ENCODE measurements at places on chromosomes 16 and 17.
A peak's percentile ranks its signal among the peaks of the same experiment; 100 is the strongest.

DNA sequence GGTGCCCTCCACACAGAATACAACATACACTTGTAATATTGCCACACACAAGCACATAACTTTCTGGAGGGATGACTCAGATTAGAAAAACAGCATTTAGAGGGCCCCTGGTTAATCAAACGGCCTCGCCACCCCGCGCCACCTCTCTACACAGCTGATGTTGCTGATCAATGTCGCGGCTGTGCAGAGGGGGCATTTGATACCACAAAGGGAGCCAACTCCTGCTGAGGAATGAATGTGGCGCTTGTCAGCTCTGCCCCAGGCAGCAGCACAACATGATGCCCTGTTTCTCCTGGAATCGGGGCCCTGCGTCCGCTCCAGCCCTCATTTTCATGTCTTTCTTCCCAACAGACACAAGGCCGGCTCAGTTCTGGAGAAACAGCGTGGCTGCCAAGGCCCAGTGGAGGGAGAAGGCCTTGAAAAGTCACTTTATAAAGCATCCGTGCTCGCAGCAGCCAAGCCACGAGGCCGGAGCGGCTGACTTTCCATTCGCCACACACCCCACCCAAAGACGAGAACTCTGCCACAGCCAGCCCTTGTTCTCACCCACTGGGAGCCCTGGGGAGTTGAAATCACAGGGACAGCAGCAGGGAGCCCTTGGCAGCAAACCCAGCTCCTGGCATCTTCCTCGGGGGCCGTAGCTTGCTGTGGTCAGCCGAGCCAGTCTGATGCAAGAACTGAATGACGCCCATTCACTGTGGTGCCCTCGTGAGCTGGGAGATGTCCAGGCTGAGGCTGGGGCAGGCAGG is 65.6 kb downstream of the XYLT1 start:
- peak; percentile 84 for DNase-seq

DNA sequence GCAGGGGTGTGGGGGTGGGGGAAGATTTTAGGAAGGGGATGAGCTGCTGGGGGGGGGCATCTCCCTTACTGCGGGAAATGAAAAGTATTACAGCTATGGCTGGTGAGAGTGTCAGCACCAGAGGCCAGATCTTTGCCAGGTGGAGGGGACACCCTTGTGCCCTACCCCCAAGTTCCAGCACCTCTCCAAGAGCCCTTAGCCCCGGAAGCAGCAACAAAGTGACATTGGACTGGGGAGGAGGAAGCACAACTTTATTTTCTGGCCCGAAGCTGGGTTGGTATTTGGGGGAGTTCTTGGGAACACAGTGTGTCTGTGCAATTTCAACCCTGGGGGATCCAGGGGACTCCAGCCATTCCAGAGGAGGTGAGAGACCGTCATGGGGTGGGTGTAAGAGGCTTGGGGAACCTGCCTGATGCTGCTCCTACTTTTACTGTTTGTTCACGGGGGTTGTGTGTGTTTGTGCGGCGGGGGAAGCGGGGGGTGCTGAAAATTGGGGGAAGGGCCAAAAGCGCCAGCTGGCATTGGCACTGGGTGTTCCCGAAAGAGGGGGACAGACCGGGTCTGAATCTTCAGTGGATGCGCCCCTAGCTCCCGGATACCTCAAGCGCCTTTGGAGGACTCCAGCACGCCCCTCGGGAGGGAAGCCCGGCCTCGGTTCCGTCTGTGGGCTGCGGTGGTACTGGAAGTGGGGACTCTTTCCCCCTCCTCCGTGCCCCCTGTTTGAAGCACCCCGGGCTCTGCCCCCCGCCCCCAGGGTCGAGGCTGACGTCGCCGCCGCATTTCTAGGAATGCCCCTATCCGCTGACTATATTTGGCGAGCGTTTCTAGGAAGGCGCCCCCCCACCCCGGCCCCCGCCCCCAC is 230.3 kb downstream of the MRTFB start:
- peak; percentile 62 for DNase-seq

- no peak for DNase-seq
These were observed 14.6 kb downstream of the ANKRD40 start for GRCh38 chr17:50693036-50693682.

DNA sequence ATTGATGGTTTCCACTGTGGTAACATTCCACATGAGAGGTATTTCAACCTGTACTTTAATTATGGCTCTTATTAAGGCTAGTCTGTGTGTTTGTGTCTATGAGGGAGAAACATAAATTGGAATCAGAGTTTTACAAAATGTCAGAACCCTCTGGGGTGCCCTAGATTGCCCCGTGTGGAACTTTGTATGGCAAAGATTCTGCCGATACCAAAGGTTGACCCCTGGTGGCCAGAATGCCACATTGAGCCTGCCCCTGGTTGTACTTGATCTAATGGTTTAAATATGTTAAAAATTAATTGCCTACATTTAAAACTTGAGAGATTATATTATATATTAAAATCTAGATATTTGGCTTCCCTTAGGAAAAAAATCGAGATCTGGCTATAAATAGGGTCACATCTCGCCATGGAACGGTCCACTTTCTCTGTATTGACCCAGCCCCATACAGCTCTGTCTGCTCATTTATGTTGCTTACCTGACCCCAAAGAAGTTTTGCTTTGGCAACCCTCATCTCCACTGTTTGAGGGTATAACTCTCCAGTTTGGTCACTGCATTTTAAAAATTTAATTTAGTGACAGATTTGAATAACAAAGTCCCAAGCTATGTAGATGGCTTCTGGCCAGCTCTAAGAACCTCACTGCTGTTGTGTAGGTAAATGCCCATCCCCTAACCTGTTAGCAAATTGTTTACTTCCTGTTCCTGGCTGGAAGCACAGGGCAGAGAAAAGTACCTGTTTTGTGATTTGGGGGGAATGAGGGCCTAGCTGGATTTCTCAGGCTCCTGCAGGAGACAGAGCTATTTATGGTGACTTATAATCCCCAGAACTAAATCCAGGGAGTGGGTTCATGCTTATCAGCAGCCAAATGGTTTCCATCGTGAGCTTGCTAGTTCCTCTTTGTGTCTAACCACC is 95.0 kb downstream of the PLCG2 start:
- peak; percentile 46 for DNase-seq

DNA sequence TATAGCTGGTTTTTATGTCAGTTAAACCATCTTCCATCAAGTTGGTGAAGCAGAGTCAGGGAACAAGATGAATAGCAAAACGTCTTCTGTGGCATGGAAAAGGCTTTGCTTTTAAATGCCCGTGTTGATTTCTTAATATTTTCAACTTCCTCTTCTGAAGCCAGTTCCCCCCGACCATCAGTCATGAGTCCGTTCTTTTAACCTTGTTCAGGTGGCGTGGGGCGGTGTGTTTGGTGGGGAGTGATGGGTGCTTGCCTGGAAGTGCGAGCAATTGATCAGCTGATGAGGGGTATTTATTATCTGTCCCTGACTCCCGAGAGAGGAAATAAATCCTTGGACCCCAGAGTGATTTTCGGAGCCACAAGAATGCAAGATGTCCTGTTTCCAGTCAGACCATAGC is 147.1 kb downstream of the WWOX start:
- no peak for DNase-seq

Data from right hindlimb (tissue), 1 donor.